H1 (cell line): ENCODE measurements at places on chromosomes 6 and 20.
A peak's percentile ranks its signal among the peaks of the same experiment; 100 is the strongest.

- no peak for DNase-seq
These were observed 5.4 kb upstream of the RAB44 start for GRCh38 chr6:36692220-36692619.

DNA sequence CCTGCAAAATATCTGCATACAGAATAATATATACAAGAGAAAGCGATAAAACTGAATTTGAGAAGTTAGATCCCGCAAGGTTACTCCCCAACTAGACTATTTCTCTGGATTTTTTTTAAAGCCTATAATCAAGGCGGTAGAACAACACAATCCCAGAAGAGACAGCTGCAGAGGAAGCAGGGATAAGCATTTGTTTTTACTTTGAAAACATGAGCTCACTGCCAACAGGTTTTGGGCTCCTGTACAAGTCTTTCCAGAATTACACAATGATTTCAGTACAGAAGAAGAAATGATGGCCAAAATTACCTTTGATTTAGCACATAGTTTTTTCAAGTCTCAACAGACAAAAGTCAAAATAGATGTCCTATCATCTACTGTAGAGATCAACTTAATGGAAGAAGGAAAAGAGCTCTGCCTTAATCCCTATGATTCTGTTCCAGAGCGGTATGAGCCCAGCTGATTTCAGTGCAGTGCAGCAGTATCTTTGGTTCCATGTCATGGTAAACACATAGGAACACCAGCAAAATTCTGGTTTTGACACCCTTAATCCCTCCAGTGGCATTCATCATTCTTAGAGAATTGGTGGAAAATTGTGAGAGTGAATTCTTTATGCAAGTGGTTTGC, 304.3 kb downstream of the HDGFL1 start:
- DNase-seq = no peak

- no peak for DNase-seq
These were observed 102.4 kb downstream of the ARID1B start for GRCh38 chr6:156879591-156879990.

GRCh38 chr20:23244156-23244915, 106.3 kb upstream of the NXT1 start:
- peak; percentile 37 for DNase-seq

DNA sequence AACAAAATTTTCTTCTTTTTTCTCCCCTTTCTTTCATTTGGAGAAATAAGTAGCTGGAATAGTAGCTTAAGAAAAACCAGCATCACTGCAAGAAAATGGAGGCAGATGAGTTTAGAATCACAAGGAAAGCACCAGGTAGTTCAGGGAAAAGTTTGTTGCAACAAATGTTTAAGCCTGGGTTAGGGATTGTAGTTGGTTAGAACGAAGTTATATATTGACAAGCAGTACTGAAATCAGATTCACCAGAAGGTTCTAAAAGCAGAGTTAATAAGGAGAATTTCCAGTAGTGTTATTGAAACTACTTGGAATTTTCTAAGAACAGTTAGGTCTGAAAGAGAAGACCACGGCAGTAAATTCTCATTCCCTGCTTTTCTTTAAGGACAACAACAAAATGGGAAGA, 70.2 kb downstream of the BMP2 start:
- no peak for DNase-seq

DNA sequence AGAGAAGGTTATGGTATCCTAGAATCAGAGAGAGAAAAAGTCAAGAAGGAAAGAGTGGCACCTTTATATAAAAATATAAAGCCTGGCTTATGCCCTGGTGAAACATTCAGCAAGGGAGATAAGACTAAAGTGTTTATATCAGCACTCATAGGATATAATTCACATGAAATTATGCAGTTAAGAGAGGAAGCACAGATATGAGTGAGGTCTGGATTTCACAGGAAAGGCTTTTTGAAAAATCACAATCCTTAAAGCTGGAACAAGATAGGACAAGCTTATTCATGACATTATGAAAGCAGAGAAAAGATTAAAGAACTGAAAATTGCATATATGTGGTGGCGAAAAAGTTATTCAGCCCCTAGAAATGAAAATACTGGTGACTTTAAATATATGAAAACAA, 181.2 kb upstream of the FLRT3 start:
- DNase-seq = no peak
